ENCODE measurements at places on chromosomes 5 and 9.

DNA sequence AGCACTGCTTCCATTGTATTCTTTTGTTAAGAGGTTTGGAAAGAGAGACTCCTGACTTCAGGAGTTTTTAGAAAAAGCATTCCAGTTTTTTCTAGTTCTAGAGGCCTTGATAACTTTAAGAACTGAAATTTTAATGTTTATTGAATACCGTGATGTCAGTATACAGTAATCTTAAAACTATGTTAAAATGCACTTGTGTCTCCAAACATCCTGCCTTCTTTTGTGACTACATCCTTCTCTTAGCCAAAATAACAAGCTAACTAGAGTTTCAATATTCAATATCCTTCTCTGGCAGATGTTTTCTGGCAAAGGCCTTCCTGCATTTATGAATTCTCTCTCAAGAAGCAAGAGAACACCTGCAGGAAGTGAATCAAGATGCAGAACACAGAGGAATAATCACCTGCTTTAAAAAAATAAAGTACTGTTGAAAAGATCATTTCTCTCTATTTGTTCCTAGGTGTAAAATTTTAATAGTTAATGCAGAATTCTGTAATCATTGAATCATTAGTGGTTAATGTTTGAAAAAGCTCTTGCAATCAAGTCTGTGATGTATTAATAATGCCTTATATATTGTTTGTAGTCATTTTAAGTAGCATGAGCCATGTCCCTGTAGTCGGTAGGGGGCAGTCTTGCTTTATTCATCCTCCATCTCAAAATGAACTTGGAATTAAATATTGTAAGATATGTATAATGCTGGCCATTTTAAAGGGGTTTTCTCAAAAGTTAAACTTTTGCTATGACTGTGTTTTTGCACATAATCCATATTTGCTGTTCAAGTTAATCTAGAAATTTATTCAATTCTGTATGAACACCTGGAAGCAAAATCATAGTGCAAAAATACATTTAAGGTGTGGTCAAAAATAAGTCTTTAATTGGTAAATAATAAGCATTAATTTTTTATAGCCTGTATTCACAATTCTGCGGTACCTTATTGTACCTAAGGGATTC, 43.1 kb downstream of the NDFIP1 start:
- DNase-seq: peak; percentile 34

- DNase-seq: no peak
Observed at GRCh38 chr5:44603496-44604272, 205.1 kb upstream of the MRPS30 start.

GRCh38 chr9:129272348-129273025, 94.4 kb upstream of the IER5L start:
- DNase-seq: no peak

DNA sequence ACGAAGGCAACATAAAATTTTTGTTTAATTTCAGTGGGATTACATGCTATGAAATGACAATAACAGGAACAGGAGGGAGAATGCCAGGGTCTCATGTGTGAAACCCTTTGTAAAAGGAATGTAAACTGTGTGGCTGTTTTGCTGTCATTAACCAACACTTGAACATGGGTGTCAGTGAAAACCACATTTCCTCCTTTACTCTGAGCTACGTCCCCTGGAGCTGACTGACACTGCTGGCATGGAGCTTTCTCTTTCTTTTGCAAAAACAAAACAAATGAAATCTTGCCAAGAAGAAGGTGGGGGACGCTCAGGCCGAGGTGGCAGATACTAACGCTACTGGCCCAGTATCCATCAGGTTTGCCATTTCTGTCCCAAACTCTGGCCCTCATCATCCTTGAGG, 121.4 kb downstream of the DMRT2 start:
- DNase-seq: no peak

- DNase-seq: no peak
Observed at GRCh38 chr9:25704800-25705199, 26.6 kb upstream of the TUSC1 start.

GRCh38 chr5:173314166-173314952, 13.9 kb downstream of the STC2 start:
- no peak for DNase-seq

- DNase-seq: no peak
Observed at GRCh38 chr9:109729513-109729912, 50.5 kb upstream of the PALM2AKAP2 start.

- DNase-seq: no peak
Observed at GRCh38 chr5:80995908-80996307, 35.7 kb downstream of the RASGRF2 start.

GRCh38 chr5:15383469-15383868, 116.5 kb upstream of the FBXL7 start:
- DNase-seq: no peak

GRCh38 chr5:133340002-133340755, 272.2 kb downstream of the FSTL4 start:
- no peak for DNase-seq

DNA sequence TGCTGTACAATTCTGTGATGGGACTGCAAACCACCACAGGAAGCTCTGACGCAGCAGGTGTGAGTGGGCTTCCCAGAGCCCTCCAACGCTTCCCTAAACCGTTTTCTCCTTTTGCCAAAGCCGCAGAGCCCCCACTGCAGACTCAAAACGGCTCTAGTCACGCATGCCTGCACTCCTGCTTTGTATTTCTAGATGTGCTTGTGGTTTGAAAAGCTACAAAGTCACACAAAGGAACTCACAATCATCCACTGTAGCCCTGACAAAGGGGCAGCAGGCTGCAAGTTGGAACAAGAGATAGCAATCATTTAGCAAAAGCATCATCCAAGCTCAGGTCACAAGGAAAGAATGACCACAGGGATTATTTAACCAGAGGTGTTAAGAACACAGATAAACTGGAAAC, 79.3 kb downstream of the PTPN3 start:
- no peak for DNase-seq

DNA sequence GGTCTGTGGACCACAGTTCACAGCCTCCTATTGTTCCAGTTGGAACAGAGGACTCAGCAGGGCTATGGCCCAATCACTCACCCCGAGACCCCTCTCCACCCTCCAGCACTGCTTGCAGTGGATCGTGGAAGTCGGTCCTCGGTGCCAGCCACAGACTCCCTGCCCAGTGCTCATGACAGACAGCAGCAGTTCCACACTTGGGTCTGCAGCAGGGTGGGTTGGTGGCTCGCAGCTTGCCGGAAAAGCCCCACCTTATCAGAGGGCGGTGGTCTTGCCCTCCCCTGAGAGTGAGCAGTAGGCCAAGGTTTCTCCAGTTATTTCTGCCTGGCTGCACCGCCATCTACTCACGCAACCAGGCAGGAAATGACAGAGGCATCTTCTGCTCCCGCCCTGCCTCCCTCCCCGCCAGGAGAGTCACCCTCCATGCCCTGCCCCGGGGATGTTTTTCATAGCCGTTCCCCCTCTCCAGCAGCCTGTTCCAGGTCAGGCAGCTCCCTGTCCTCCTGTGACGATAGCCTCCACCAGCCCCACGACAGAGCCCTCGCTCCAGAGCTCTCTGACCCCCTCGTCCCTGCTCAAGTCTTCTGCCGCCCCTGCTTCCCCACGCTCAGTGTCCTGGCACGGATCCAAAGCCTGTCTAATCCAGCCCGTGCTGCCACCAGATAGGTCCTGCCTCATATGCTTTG, 34.5 kb downstream of the UNC5A start:
- no peak for DNase-seq

DNA sequence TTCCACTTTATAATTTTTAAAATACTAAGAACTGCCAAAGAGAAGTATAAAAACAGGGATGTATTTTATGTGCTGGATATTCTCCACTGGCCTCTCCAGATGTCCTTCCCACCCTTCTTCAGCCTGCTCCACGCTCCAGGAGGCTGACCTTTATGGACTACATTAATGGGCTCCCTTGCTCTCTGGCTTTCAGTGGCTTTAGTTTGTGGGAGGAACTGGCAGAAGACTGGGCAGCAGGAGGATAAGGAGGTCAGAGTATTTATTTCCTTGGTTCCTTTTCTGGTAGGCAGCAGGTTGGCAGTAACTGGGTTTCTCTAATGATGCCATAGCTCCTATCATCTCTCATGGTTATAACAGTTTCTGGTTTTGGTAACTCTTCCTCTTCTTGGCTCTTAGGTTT, 133.9 kb downstream of the PAM start:
- no peak for DNase-seq
